Naive thymus-derived CD4-positive, alpha-beta T cell (primary cell): ENCODE measurements at places on chromosomes 5 and 9. TPM values are rescaled to one million over a fixed set of nuclear protein-coding genes. Genes with fewer than 3 reads are reported as not detected.

MEGF9 gene
- polyA plus RNA-seq: 3.9 TPM

- no peak for DNase-seq
Measured at GRCh38 chr9:79939819-79940218, 368.1 kb downstream of the TLE4 start.

DNA sequence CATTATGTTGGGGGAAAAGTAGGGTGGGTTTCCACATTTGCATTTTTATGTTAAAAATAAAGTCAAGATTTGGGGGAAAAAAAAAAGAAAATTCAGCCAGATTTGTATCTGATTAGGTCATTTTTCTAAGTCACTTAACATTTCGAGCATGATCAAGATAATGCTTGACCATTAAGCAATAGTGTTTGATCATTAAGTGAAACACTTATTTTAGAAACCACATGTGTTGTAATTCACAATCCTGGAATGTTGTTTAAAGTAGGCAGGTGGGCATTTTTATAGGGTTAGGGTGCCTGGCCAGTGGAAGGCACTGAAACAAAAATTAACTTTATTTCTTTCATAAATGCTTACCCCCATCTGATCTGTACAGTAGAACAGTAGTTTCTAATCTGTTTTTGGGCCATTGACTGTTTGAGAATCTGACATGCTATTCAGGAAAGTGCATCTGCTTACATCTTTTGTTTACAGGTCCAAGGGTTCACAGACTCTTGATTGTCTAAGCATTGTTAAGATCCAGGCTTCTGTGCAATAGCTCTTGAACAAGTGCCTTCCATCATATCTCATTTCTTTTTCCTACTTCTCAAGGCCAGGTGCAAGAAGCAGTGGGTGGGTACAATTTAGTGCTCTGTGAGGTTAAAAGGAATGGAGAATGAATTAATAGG is 9.1 kb downstream of the ZCCHC9 start:
- DNase-seq: no peak

GRCh38 chr5:10580531-10581423 is 16.9 kb downstream of the ANKRD33B start:
- DNase-seq: no peak

GRCh38 chr5:74851684-74852353 is 14.4 kb downstream of the FAM169A start:
- no peak for DNase-seq

PCDHGA10 gene
- 0.04 TPM for polyA plus RNA-seq

SUSD3 gene
- 186 TPM for polyA plus RNA-seq

GRCh38 chr5:168162464-168162863 is 129.0 kb upstream of the WWC1 start:
- no peak for DNase-seq

- DNase-seq: no peak
Measured at GRCh38 chr5:150497274-150497988, 10.5 kb upstream of the NDST1 start.

DNA sequence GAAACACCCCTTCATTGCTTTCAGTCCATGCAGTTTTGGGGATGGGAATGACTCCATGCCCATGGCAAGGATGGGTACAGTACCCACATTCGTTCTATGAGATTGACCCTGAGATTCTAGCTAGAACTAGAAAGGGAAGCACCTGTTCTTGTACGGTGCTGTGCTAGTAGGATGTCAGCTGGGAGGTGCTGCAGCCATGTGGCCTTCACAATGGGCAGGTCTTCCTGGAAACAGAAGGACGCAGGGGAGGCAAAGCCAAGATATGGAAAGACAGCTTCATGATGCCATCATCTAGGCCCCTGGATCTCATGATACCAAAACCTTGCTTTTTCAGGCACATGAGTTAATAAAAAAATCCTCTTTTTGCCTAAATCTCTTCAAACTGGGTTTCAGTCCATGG is 10.5 kb upstream of the FGF1 start:
- no peak for DNase-seq

CCIN gene
- polyA plus RNA-seq: 0.41 TPM

GRCh38 chr9:74773886-74774479 is 113.7 kb downstream of the TRPM6 start:
- peak; percentile 67 for DNase-seq

DNA sequence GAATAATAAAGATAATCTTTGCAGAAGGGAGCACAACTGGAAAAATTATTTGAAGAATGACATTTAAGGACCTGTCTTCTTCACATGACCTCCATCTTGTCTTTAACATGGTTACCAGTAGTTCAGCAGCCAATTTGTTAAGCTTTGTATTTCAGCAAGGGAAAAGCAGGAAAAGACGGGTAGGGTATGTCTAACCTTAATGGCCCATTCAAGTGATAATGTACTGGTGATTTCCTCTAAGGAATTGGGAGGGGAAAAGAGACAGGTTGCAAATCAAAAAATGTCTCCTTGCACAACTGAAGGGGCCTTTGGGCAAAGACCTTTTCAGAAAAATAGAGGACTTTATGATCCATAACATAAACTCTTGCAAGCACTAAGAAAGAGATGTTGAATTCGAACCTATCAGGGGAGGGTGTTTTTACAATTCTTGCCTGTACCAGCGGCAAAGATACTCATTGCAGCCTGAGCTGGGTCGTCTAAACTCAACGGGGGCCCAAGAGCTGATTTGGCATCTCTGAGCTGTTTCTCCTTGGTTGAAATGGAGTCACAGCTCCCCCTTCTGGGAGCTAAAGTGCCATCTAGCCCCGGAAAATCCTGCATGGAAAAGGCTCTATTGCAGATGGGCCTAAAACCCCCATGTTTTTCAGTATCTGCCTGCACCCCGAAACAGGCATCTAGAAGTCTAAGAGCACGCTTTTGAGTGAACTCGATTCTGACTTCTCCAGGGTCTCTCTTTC is 3.8 kb downstream of the BRINP1 start:
- DNase-seq: no peak

DNA sequence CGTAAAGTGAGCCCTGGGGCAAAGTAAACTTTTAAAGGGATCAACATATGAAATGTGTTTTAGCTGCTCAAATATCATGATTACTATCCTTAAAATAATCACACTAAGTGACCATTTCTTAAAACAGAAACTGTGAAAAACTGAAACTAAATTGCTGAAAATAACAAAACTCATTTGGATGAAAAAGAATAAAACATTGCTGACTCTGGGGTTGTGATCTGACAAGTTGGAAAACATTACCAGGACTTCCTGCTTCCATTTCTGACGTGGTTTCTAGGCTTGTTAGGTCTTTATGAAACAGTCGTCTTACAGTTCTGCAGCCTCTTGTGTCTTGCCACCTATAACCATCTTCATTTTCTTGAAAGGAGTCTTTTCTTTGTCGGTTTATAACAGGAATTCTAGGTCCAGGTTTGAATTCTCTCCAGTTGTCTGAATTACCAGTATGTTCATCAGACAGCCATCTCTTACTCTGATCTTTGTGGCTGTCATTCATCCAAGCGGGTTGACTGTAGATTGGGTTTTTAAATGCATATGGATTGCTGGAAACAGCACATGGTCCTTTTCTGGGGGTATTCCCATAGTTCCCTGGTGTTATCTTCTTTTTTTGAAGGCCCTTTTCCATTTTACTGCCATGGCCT is 1.7 kb downstream of the TUT7 start:
- DNase-seq: peak; percentile 23

MEIKIN gene
- polyA plus RNA-seq: not detected

DNA sequence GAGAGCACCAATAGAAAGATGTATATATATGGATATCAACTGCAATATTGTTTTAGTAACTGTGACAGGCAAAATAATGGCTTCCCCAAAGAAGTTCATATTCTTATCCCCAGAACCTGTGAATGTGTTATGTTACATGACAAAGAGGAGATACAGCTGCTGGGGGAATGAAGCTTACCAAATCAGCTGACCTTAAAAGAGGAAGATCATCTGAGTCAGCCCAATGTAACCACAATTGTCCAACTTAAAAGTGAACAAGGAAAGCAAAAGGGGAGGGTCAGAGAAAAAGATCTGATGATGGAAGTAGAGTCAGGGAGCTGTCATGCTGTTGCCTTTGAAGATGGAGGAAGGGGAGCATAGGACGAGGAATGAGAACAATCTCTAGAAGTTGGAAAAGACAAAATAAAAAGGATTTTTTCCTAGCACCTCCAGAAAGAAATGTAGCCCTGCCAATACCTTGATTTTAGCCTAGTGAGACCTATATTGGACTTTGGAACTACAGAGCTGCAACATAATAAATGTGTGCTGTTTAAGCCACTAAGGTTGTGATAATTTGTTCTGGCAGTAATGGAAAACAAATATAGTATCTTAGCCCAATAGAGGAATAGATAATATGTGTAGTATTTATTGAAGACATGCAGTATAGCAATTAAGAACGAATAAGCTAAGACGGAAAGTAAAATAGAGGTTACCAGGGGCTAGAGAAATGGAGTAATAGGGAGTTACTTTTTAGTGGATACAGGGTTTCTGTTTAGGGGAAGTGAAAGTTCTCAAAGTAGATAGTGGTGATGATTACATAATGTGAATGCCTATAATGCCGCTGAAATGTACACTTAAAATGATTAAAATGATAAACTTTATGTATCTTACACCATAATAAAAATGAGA is 115.9 kb downstream of the PIK3R1 start:
- no peak for DNase-seq

- DNase-seq: no peak
Measured at GRCh38 chr5:159463590-159464321, 133.5 kb upstream of the IL12B start.

SAXO1 gene
- 0.45 TPM for polyA plus RNA-seq

DNA sequence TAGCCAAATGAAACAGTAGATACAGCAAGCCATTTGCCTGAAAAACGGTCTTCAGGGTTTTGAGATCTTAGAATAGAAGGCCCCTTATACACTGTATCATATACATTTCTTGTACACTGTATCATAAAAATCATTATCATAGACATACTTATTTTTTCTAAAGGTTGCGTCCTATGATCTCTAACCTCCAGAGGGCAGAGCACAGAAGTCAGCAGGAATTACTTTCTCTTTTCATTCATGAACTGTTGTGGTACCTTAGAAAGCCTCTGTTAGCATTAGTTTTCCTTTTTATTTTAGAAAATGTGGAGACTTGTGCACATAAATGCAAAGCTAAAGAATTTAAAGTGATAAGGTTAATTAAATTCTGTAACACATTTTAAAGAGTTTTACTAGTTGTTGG is 115.4 kb downstream of the OXCT1 start:
- DNase-seq: no peak

DNA sequence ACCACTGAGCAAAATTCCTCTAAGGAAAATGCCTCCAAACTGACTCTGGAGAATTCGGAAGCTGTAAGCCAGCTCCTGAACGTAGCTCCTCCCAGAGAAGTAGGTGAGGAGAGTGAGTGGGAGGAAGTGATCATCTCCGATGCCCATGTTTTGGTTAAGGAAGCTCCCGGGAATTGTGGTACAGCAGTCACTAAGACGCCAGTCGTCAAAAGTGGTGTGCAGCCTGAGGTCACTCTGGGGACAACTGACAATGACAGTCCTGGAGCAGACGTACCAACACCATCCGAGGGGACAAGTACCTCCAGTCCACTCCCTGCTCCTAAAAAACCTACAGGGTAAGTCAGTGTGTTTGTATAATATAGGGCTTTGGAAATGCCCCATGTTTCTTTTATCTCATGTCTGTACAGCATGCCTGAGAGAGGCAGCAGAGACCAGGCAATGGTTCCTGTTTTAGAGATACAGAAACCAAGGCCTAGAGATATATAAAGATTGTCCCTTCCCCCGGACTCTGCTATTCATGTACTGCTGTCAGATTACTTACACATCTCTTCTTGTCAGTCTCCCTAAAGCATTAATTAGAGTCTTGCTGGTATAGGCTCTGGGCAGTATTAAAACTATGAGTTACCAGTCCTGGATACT is 23.9 kb downstream of the HMGXB3 start:
- no peak for DNase-seq

- no peak for DNase-seq
Measured at GRCh38 chr5:178785999-178786398, 55.5 kb upstream of the ZNF354A start.
